ENCODE measurements at places on chromosomes 5 and 9. TPM values are rescaled to one million over a fixed set of nuclear protein-coding genes. Genes with fewer than 3 reads are reported as not detected.

C8G gene
- not detected for total RNA-seq

PCDHB4 gene
- total RNA-seq: 3.3 TPM

CDX1 gene
- not detected for total RNA-seq

CARD19 gene
- total RNA-seq: 4.3 TPM

ENTREP1 gene
- 6.9 TPM for total RNA-seq

PAX5 gene
- total RNA-seq: 0.52 TPM

LHX6 gene
- total RNA-seq: 2.9 TPM

GAS1 gene
- total RNA-seq: 37.6 TPM

GRIN3A gene
- total RNA-seq: not detected

JAKMIP2 gene
- total RNA-seq: 1.3 TPM

TMC1 gene
- total RNA-seq: not detected

IL9 gene
- total RNA-seq: not detected

PPIC gene
- total RNA-seq: 31.0 TPM

SAXO1 gene
- not detected for total RNA-seq

NUTM2F gene
- not detected for total RNA-seq

OR1N1 gene
- not detected for total RNA-seq

All from body of pancreas (tissue), 4 donors.